ENCODE measurements at places on chromosomes 1 and 21. TPM values are rescaled to one million over a fixed set of nuclear protein-coding genes. Genes with fewer than 3 reads are reported as not detected.

DNA sequence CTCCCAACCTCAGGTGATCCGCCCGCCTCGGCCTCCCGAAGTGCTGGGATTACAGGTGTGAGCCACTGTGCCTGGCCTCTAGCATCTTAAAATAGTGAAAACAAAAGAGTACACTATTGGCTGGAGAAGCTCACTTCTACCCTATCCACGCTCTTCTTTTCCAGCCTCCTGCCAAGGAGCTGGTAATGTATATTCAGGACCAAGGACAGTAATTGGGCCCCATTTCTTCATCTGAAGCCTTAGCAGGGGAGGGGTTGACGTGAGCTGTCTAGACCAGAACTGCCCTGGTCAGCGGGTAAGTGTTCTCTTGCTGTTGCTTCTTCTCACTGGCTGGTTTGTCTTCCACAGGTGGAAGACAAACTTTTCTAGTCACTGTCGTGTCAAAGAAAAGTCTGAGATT, 70.2 kb downstream of the DNM3 start:
- no peak for DNase-seq

- DNase-seq: no peak
Observed at GRCh38 chr1:38046333-38046883, at the start of gene POU3F1. POU3F1 (minus strand) TSS chr1:38046793; CDS start chr1:38046743, 50 bp downstream.

DNA sequence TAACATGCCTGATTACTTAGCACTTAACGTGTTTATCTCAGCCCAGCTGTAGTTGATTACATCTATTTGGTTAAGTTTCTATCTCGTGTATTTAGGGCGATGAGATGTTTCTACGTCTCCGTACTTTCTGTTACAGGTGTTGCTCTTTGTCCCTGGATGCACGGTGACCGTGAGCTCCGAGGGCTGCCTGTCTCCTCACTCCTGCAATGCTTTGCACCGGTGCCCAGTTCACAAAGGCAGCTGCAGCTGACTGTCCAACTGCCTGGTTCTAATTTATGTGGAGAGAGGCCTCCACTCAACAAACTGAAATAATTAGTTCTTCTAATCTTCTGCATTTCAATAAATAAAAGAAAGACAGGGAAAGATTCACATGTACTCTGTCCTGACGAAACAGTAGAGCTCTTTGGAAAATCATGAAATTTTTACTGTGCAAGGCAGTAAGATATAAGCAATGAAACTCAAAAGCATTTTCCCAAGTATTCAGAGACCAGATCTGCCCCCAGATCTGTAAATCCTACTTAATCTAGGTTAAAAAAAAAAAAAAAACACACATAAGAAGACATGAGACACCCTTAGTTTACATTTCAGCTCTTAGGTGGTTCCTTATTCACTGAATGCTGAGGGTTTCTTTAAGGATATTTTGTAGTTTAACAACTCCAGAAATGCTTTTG, 108.2 kb downstream of the TGFBR3 start:
- no peak for DNase-seq

The AGBL4 gene
- total RNA-seq: not detected

The LCE2A gene
- total RNA-seq: not detected

The GPA33 gene
- total RNA-seq: not detected

- peak; percentile 20 for DNase-seq
Observed at GRCh38 chr1:27057801-27058625, 45.4 kb upstream of the TENT5B start.

DNA sequence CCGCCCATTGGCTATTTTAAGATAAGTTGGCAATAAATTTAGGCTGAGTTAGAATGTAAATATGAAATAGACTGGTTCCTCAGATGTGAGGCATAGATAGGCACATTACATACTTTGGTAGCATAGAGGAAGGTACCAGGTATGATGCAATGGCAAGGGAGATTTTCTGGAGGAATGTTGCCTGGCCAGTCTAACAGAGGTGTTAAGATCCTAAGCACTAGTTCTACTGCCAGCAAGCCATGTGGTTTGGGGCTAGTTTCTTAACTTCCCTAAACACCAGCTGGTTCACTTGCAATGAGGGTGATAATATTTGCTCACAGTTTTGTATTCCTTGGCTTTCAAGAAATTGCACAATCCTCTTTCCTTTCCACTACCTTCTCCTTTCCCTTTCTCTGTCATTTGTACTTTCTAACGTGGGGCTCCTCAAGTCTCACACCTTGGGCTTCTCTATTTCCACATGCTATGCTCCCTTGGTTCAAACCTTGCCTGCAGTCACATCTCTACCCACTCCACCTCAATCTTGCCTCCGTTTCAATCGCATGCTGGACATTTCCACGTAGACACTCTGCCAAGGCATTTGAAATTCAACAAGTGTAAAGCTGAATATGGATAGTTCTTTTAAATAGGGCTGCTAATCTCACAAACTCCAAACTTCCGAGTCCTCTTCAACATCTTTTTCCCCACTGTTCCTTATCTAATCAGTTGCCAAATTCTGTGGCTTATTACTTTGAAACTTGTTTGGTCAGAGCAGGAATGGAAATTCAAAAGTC, 4.7 kb upstream of the CD55 start:
- DNase-seq: peak; percentile 10

The PIGV gene
- total RNA-seq: 11.5 TPM

GRCh38 chr1:75127916-75128717, 6.1 kb upstream of the LHX8 start:
- DNase-seq: no peak

The TOR1AIP1 gene
- 30.0 TPM for total RNA-seq

- DNase-seq: no peak
Observed at GRCh38 chr1:218493986-218494385, 148.8 kb downstream of the TGFB2 start.

Data from fibroblast of the aortic adventitia (primary cell).